ENCODE measurements at places on chromosomes 7 and 10.

DNA sequence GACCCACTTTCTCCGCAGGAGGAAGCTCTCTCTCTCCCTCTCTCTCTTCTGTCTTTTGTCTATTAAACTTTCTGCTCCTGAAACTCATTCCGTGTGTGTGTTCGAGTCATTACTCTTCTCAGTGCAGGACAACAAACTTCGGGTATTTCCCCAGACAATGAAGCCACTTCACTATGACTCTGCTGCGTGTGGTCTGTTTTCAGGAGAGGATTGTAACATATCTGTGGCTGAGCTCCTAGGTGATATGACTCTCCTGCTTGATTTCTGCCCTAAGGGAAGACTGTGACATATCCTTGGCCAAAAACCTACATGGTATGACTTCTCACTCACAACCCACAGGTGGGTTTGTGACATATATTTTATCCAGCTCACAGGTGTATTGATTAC is 39.9 kb upstream of the ZNF107 start:
- no peak for DNase-seq

GRCh38 chr10:97384156-97384555 is 17.0 kb downstream of the RRP12 start:
- no peak for DNase-seq

- DNase-seq: no peak
Observed at GRCh38 chr7:55212176-55212575, 153.0 kb upstream of the LANCL2 start.

DNA sequence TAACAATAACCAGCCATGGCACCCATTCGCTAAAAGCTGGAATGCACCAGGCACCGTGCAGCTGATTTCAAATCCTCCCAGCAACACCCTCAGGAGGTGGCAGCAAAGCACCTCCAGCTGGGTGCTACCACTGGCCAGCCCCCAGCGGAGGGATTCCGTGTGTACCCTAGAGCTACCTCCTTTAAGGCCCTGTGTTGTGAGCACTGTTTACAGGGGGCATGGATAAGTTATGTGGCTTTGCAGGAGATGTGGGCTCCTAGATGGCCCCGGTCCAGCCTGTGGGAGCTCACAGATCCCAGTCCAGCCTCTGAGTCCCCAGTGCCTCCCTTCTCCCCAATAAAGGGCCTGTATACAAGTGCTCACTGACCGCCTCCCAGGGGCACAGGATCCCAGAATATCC is 27.1 kb downstream of the TNRC18 start:
- peak; percentile 53 for DNase-seq

- DNase-seq: no peak
Observed at GRCh38 chr7:2053395-2053794, 179.3 kb downstream of the MAD1L1 start.

DNA sequence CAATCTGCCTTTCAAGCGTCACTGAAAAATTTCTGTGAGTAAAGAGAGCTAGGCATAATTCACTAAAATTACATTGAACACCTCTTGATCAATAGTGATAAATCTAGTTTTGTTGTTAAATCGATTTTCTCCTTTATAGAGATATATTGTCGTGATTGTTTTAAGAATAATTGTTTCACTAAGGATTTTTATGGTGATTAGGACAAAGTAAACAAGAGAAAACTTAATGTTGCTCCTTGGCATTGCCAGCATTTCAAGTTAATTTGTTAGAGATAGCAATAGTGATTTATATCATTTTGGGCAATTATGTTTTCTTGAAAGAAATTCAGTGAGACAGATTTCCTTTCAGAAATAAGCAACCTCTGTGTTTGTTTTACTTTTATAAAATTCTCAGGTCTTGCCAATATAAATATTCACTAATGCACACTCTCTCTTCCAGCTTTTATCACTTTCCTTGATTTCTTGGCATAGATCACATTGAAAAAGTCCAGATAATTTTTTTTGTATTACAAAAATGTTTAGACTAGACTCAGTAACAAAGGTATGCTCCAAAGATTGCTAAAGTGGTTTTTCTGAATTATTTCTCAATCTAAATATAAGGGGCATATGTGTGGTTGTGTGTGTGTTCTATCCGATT is 538.7 kb downstream of the TFEC start:
- no peak for DNase-seq

- DNase-seq: no peak
Observed at GRCh38 chr10:77965294-77965693, 38.7 kb upstream of the DLG5 start.

- DNase-seq: no peak
Observed at GRCh38 chr7:121966276-121966934, 93.4 kb downstream of the PTPRZ1 start.

DNA sequence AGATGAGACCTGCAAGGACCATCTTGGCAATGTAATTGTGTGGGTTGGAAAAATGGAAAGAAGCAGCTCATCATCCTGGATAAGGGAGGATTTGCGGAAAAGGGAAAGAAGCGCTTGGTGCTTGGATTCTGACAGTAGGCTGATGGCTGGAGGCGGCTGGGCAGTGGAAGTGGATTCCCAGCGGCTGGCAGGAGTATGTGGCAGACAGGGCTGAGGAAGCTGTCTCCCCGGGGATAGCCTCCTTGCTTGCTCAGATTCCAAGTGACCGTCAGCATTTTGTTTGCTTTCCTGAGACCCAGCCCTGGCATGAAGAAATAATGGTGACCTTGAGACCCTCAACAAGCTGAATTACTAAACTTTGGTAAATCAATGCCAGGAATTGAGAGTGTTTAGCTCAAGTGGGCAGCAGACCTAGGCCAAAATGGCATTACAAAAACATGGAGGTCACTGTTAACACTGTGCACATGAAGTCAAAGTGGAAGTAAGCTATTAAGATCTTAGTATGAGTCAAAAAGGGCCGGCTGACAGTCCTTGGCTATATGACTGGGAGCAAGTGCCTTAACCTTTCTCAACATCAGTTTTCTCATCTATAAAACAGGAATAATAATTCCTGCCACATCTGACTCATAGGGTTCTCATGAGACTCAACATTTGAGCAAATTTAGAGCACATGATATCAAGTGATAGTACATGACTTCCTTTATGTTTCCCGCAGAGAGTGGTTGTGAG is 21.3 kb downstream of the SLC25A28 start:
- DNase-seq: no peak

GRCh38 chr10:101351477-101351876 is 2.5 kb upstream of the BTRC start:
- DNase-seq: no peak

- no peak for DNase-seq
Observed at GRCh38 chr7:100968031-100968430, 1.3 kb upstream of the MUC12 start.

Data from CD4-positive, alpha-beta T cell (primary cell).